ENCODE measurements at places on chromosomes 13 and 19. TPM values are rescaled to one million over a fixed set of nuclear protein-coding genes. Genes with fewer than 3 reads are reported as not detected.

- no peak for DNase-seq
- H3K36me3 ChIP-seq = no peaks in the 10 kb centered on the region
- no peak overlapping the region for H3K4me3 ChIP-seq
Measured at GRCh38 chr13:22690756-22691155, 490.0 kb upstream of the SGCG start.

DNA sequence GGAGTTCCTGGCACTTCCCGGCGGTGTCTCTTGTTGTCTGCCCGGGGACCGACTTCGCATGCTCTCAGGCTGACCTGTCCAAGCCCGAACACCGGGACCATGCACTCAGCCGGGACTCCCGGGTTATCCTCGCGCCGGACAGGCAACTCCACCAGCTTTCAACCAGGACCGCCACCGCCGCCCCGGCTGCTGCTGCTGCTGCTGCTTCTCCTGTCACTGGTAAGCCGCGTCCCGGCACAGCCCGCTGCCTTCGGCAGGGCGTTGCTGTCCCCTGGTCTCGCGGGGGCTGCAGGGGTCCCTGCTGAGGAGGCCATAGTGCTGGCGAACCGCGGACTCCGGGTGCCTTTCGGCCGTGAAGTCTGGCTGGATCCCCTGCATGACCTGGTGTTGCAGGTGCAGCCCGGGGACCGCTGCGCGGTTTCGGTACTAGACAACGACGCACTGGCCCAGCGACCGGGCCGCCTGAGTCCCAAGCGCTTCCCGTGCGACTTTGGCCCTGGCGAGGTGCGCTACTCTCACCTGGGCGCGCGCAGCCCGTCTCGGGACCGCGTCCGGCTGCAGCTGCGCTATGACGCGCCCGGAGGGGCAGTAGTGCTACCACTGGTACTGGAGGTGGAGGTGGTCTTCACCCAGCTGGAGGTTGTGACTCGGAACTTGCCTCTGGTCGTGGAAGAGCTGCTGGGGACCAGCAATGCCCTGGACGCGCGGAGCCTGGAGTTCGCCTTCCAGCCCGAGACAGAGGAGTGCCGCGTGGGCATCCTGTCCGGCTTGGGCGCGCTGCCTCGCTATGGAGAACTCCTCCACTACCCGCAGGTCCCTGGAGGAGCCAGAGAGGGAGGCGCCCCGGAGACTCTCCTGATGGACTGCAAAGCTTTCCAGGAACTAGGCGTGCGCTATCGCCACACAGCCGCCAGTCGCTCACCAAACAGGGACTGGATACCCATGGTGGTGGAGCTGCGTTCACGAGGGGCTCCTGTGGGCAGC is 661 bp downstream of the FREM2 start:
- H3K27ac ChIP-seq = no peak overlapping the region
- H3K27me3 ChIP-seq = peaks cover 44% of the 10 kb centered on the region
- peak overlapping the region; percentile 50 for H3K4me3 ChIP-seq
- H3K4me1 ChIP-seq = peaks cover 23% of the 10 kb centered on the region
- no peak for DNase-seq

- H3K27me3 ChIP-seq = no peaks in the 10 kb centered on the region
- H3K36me3 ChIP-seq = no peaks in the 10 kb centered on the region
- DNase-seq = no peak
Measured at GRCh38 chr13:29758531-29759114, 91.8 kb downstream of the UBL3 start.

GRCh38 chr19:17743874-17744580 is 7.2 kb upstream of the FCHO1 start:
- DNase-seq = no peak
- H3K36me3 ChIP-seq = no peaks in the 10 kb centered on the region
- H3K27me3 ChIP-seq = no peaks in the 10 kb centered on the region
- H3K4me3 ChIP-seq = no peak overlapping the region
- H3K27ac ChIP-seq = no peak overlapping the region

- peaks cover 19% of the 10 kb centered on the region for H3K27me3 ChIP-seq
- no peak overlapping the region for H3K27ac ChIP-seq
- no peaks in the 10 kb centered on the region for H3K4me1 ChIP-seq
Measured at GRCh38 chr13:25951831-25952230, 100.0 kb downstream of the SHISA2 start.

DNA sequence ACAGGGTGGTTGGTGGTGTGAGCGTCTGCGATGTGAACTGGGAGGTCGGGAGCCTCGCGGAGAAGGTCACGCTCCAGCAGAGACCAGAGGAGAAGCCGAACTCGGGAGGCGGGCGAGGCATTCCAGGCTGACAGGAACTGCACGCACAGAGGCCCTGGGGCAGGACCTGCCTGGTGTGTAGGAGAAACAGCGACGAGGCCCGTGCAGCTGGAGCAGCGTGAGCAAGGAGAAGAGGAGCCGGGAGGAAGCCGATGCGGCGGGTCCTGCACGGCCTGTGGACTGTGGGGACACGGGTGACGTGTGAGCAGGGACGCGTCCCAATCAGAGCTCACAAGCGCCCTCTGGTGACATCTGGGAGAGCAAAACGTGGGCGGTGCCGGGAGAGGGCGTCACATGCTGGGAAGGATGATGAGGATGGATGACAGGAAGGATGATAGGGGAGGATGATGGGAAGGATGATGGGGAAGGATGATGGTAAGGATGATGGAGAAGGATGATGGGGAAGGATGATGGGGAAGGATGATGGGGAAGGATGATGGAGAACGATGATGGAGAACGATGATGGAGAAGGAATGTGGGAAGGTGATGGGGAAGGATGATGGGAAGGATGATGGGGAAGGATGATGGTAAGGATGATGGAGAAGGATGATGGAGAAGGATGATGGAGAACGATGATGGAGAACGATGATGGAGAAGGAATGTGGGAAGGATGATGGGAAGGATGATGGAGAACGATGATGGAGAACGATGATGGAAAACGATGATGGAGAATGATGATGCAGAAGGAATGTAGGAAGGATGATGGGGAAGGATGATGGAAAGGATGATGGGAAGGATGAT is 16.1 kb upstream of the MADCAM1 start:
- H3K27me3 ChIP-seq = no peaks in the 10 kb centered on the region
- peaks cover 4% of the 10 kb centered on the region for H3K4me1 ChIP-seq
- H3K36me3 ChIP-seq = no peaks in the 10 kb centered on the region
- no peak for DNase-seq
- peak overlapping the region; percentile 29 for H3K4me3 ChIP-seq
- H3K27ac ChIP-seq = peak overlapping the region; percentile 10

- no peaks in the 10 kb centered on the region for H3K27me3 ChIP-seq
- H3K4me1 ChIP-seq = peaks cover 54% of the 10 kb centered on the region
- peak overlapping the region; percentile 50 for H3K27ac ChIP-seq
Measured at GRCh38 chr13:39417643-39418042, 185.3 kb downstream of the LHFPL6 start.

GRCh38 chr13:43558939-43559338 is 227.8 kb downstream of the ENOX1 start:
- no peaks in the 10 kb centered on the region for H3K27me3 ChIP-seq
- H3K27ac ChIP-seq = no peak overlapping the region
- no peak for DNase-seq
- no peak overlapping the region for H3K4me3 ChIP-seq
- peaks cover 11% of the 10 kb centered on the region for H3K4me1 ChIP-seq

GRCh38 chr19:48135411-48135810 is 24.8 kb upstream of the PLA2G4C start:
- no peak overlapping the region for H3K4me3 ChIP-seq
- H3K27me3 ChIP-seq = no peaks in the 10 kb centered on the region

- no peak overlapping the region for H3K27ac ChIP-seq
- no peak for DNase-seq
- H3K27me3 ChIP-seq = no peaks in the 10 kb centered on the region
- no peak overlapping the region for H3K4me3 ChIP-seq
- H3K4me1 ChIP-seq = no peaks in the 10 kb centered on the region
Measured at GRCh38 chr13:37475966-37476365, 122.6 kb downstream of the POSTN start.

DNA sequence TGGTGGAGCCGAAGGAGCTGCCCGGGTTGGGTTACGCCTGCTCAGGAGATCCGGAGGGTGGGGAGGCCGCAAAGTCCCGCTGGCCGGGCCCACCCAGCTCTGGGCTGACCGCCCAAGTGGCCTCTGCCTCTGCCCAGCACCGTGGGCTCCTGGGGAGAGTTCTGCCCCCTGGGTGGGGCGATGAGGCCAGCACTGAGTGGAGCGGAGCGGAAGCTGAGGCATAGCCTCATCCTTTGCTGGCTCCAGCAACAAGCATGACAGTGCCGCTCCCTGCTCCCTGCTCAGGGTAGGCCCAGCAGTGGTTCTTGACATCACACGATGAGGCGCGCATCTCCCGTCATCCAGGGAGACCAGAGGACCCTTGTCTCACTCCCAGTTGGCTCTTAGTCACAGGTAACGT is 22.5 kb downstream of the CCDC8 start:
- peaks cover 2% of the 10 kb centered on the region for H3K4me1 ChIP-seq
- H3K4me3 ChIP-seq = no peak overlapping the region
- H3K27me3 ChIP-seq = no peaks in the 10 kb centered on the region
- no peak for DNase-seq
- peaks cover 52% of the 10 kb centered on the region for H3K36me3 ChIP-seq

GRCh38 chr19:39335168-39335548 is 685 bp downstream of the GMFG start:
- no peaks in the 10 kb centered on the region for H3K27me3 ChIP-seq
- no peak for DNase-seq
- no peaks in the 10 kb centered on the region for H3K4me1 ChIP-seq
- H3K4me3 ChIP-seq = peak overlapping the region; percentile 44

DNA sequence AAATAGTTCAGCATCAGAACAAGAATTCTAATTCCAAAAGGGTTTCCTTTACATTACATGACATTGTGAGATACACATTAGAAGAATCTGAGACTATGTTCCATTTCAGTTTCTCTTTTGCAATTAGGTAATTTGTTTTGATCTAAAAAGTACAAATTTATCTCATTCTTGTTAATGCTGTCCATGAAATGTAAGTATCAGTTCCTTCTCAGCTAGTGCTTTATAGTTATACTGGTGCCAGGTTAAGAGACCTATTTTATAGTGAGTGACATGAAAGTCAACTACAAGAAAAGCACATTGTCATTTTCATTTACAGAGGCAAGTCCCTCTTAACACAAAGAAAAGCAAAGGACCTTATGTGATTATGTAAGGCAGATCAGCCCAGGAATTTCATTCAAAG is 43.9 kb downstream of the RCBTB2 start:
- H3K36me3 ChIP-seq = no peaks in the 10 kb centered on the region
- DNase-seq = no peak

- H3K36me3 ChIP-seq = no peaks in the 10 kb centered on the region
- no peaks in the 10 kb centered on the region for H3K27me3 ChIP-seq
- peak overlapping the region; percentile 32 for H3K27ac ChIP-seq
- DNase-seq = no peak
- H3K4me1 ChIP-seq = peaks cover 11% of the 10 kb centered on the region
- no peak overlapping the region for H3K4me3 ChIP-seq
Measured at GRCh38 chr13:30429721-30430694, 7.7 kb downstream of the UBE2L5 start.

GRCh38 chr19:48618278-48618915 is 581 bp downstream of the RPL18 start:
- peaks cover 40% of the 10 kb centered on the region for H3K36me3 ChIP-seq
- H3K4me1 ChIP-seq = peaks cover 77% of the 10 kb centered on the region
- H3K27me3 ChIP-seq = no peaks in the 10 kb centered on the region

DNA sequence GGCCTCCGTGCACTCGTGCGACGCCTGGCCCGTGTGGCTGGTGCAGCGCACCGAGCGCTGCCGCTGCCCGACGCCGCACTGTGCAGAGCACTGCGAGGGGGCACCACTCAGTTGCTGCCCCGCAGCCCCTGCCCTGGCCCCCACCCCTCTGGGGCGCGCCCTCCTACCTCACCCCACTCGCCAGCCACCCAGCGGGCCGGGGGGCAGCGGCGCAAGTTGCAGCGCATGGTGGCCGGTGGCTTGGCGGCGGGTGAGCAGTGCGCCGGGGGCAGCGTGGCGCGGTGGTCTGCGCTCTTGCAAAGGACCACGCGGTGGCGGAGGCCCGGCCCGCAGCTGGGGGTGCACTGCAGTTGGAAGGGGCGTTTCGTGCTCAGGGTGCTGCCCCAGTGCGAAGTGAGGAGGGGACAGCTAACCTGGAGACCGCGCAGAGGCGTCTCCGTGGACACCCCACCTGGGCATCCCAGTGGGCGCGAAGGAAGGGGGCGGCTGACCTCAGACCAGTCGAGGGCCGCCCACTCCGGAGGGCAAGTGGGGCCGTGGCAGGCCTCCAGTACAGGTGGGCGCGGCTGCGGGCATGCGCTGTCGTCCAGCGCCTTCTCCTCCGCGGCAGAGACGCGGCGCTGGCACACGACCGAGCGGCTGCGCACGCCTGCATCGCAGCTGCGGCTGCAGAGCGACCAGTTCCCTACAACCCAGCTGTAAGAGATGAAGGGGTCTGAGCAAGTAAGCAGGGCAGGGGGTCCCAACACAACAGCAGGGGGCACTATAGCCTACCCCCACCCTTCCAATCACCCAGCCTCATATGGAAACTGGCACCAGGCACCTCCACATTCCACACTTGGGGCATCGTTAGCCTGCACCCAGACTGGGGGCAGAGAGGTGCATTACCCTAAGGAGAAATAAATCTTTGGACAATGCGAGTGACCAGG is 8.0 kb upstream of the MYO1F start:
- no peaks in the 10 kb centered on the region for H3K4me1 ChIP-seq
- no peak overlapping the region for H3K4me3 ChIP-seq
- no peaks in the 10 kb centered on the region for H3K27me3 ChIP-seq
- peaks cover 24% of the 10 kb centered on the region for H3K36me3 ChIP-seq

- no peaks in the 10 kb centered on the region for H3K36me3 ChIP-seq
- no peak overlapping the region for H3K27ac ChIP-seq
- no peak overlapping the region for H3K4me3 ChIP-seq
- H3K27me3 ChIP-seq = peaks cover 70% of the 10 kb centered on the region
- H3K4me1 ChIP-seq = no peaks in the 10 kb centered on the region
Measured at GRCh38 chr19:3479834-3480215, 500 bp downstream of the SMIM24 start.

DNA sequence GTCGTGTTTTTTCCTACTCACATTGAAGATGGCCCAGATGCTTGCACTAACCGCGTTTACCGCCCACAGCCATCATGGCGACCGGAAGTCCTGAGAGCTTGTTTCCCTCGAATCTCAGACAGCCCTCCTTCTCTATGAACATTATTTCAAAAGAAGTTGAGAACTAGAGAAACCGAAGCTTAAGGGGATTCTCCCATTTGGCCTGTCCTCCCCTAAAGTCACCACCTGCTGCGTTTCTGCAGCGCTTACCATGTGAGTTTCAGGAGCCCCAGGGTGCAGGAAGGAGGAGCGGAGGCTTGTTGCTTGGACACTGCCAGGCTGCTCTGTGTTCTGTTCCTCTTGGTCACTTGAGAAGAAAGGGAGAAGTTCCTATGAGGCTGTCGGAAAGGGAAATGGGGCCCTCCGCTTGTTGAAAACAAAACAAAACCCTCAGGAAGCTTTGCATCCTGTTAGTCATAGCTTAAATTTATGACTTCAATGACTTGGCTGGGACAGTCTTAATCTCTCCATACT is 6.2 kb downstream of the CARD8 start:
- H3K4me1 ChIP-seq = peaks cover 16% of the 10 kb centered on the region
- no peak for DNase-seq
- H3K4me3 ChIP-seq = peak overlapping the region; percentile 35
- H3K27me3 ChIP-seq = no peaks in the 10 kb centered on the region
- peak overlapping the region; percentile 62 for H3K27ac ChIP-seq

- no peaks in the 10 kb centered on the region for H3K27me3 ChIP-seq
- no peaks in the 10 kb centered on the region for H3K36me3 ChIP-seq
- H3K27ac ChIP-seq = no peak overlapping the region
Measured at GRCh38 chr13:21546372-21546771, 57.6 kb downstream of the MICU2 start.

The GIPC3 gene
- total RNA-seq = 5.0 TPM

The APOC4 gene
- total RNA-seq = not detected

The GZMM gene
- total RNA-seq = not detected

The XAB2 gene
- 51.0 TPM for total RNA-seq

The BRSK1 gene
- total RNA-seq = 4.5 TPM

The PCDH20 gene
- 31.3 TPM for total RNA-seq

The XRCC1 gene
- 21.2 TPM for total RNA-seq

The LYL1 gene
- 15.4 TPM for total RNA-seq

The CCDC106 gene
- 22.0 TPM for total RNA-seq

The CFD gene
- 669 TPM for total RNA-seq

The CDC34 gene
- total RNA-seq = 78.9 TPM
